ENCODE measurements at places on chromosomes 3 and 15.
A peak's percentile ranks its signal among the peaks of the same experiment; 100 is the strongest.

- DNase-seq, result no peak
These were observed 133.5 kb downstream of the C3orf38 start for GRCh38 chr3:88283242-88283592.

GRCh38 chr15:80588801-80589200 lies 106.3 kb upstream of the ABHD17C start:
- DNase-seq, result no peak

- DNase-seq, result no peak
These were observed 177.7 kb downstream of the SMAD6 start for GRCh38 chr15:66879531-66880368.

GRCh38 chr15:63598473-63599400 lies 1.6 kb downstream of the FBXL22 start:
- DNase-seq, result no peak

DNA sequence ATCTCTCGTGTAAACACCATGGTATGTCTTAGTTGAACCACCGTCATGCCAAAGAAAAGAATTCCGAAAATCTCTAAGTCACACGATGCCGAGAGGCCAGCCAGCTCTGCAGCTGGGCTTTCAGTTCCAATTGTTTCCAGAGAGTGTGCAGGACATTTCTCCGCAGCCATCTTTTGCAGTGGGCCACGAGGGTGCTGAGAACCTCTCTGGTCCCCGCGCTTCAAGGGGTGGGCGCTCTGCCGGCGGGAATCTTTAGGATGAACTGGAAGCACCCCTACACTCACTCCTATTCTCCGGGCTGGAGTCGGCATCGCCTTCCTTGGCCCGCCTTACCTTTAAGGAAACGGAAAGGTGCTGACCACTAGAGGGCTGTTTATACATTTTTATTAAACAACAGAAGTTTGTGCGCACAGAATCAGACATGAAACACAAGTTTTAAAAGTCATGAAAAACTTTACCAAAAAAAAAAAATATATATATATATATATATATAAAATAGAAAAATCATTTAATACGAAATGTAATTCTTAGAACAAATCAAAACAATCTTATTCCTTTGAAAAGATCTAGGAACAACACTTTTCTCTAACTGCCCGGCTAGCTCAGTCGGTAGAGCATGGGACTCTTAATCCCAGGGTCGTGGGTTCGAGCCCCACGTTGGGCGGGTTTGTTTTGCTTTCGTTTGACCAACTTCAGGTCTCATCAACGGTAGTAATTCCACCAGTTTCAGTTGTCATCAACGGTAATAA lies 12.5 kb upstream of the MORF4L1 start:
- DNase-seq, result peak; percentile 51

DNA sequence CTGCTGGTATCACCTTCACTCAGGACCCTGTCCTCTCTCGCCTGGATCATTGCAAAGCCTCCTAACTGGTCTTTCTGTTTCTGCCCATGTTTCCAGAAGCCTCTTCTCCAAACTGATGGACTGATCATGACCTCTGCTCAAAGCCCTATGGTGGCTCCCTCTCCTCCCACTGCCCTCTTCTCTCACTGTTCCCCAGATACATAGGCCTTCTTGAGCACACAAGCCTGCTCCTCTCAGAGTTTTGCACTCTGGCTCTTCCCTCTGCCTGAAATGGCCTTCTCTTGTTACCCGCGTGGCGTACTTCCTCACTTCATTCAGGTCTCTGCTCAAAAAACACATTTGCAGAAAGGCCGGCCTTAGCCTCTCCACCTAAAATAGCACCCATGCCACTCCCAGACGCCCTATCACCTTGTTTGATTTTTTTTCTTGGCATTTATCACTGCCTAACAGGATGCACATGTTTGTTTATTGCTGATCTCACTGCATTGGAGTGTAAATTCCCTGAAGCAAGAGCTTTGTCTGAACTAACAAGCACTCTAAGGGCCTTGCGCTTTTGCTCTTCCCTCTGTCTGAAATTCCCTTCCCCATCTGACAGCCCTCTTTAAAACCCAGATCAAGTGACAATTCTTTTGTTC lies 1.4 kb upstream of the ETFA start:
- DNase-seq, result no peak

GRCh38 chr15:75200391-75200764 lies 1.3 kb upstream of the C15orf39 start:
- DNase-seq, result no peak

- no peak for DNase-seq
These were observed 48.8 kb downstream of the RAD18 start for GRCh38 chr3:8914491-8914890.

- DNase-seq, result no peak
These were observed 512.1 kb downstream of the ROBO1 start for GRCh38 chr3:79255702-79256101.

GRCh38 chr3:20376665-20377217 lies 190.7 kb upstream of the SGO1 start:
- DNase-seq, result no peak

- DNase-seq, result no peak
These were observed 27.4 kb upstream of the GOLGA6C start for GRCh38 chr15:75230551-75231371.

DNA sequence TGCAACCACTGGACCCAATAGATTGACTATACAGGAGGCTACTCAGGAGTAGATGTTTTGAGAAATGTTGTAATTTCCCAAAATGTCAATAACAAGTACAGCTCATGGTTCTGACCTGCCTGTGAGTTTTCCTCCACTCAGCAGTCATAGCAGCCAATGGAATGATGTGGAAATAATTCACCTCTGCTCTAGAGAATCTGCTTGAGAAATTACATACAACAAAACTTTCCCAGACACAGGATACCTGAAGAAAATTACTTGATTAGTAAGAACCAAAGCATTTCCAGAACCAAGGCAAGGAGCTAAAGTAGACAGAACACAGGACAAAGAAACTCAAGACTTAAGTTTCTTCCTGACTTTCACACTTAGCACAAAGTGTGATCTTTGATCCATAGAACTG lies 218.9 kb upstream of the SETMAR start:
- DNase-seq, result no peak

GRCh38 chr3:133474251-133474801 lies 74.5 kb downstream of the BFSP2 start:
- DNase-seq, result no peak

DNA sequence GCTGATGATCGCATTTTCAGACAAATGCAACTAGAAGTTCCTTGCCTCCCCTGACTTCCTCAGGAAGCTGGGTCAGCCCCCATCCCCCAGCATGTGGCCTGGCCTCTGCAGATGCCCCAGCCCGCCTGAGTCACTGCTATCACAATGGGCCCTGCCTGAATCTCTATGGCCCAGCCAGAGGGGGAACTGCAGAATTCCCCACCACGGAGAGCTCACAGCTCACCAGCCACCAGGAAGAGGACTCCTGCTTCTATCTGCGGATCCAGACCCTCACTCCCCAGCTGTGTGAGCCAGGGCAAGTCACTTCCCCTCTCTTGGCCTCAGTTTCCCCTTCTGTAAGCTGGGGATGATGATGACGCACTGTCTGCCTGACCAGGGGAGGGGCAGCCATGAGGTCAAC lies 6.9 kb downstream of the PLXND1 start:
- DNase-seq, result no peak

DNA sequence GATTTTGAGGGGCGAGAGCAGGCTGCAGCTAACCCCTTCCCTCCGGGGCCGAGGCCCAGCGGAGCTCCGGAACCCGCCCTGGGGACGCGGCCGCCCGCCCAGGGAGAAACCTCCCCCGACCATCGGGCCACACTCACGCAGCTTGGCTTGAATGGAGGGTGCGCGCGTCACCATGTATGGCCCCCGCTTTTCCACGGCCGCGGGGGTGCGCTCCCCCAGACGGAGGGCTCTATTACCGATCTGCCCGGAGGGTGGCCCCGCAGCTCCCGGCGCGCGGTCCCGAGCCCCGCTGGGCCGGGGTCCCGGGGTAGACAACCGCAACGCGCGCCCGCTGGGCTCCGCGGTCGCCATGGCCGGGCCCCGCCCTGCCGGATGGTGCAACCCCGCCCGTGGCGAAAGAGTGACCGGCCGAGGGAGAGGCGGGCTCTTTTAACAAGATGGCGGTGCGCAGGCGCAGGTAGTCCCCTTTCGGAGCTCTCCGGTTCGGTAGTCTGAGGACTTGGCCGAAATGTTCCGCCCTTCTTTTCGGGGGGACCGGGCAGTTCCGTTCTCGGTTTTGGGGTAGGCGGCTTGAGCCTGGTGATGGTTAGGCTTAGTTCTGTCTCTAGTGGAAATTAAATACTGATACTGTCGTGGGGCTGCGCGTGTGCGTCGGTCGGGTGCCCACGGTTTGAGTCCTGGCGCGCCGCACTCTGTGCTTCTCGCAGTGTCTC lies at the start of gene FAM219B:
FAM219B (minus strand) TSS at position 402 of the 713 bp plus-strand sequence; CDS start at position 351, 51 bp downstream.
- peak; percentile 56 for DNase-seq

DNA sequence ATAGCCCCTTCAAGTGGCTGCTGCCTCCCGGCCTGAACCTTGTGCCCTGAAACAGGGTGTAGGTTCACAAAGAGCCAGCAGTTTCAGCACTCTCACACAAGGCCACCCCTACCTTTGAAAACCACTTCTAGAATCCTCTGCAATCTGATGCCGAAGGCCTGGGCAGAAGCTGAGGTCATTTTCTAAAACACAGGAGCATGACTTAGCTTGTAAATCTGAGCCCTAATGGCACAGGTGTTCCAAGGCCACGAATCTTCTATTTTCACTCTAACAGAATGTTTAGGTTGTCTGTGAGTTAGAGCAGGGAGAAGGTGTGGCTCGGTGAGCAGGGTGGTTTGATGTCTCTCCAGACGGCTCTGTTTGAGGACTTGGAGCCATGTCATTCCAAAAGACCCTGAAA lies 62.3 kb downstream of the SYNM start:
- no peak for DNase-seq

- DNase-seq, result no peak
These were observed 963.4 kb upstream of the CFAP20DC start for GRCh38 chr3:60013241-60013640.

- DNase-seq, result no peak
These were observed 165.2 kb downstream of the MECOM start for GRCh38 chr3:169498336-169498735.

GRCh38 chr3:101138817-101139216 lies 145.6 kb upstream of the ABI3BP start:
- no peak for DNase-seq

- DNase-seq, result no peak
These were observed 2.4 kb downstream of the CISH start for GRCh38 chr3:50609071-50609762.

All from stimulated activated CD8-positive, alpha-beta memory T cell treated with anti-CD3 and anti-CD28 coated beads, Interleukin-7, amount 100 ng/mL, for 24 hours (primary cell).